ENCODE measurements at places on chromosomes 13 and 19. TPM values are rescaled to one million over a fixed set of nuclear protein-coding genes. Genes with fewer than 3 reads are reported as not detected.

DNA sequence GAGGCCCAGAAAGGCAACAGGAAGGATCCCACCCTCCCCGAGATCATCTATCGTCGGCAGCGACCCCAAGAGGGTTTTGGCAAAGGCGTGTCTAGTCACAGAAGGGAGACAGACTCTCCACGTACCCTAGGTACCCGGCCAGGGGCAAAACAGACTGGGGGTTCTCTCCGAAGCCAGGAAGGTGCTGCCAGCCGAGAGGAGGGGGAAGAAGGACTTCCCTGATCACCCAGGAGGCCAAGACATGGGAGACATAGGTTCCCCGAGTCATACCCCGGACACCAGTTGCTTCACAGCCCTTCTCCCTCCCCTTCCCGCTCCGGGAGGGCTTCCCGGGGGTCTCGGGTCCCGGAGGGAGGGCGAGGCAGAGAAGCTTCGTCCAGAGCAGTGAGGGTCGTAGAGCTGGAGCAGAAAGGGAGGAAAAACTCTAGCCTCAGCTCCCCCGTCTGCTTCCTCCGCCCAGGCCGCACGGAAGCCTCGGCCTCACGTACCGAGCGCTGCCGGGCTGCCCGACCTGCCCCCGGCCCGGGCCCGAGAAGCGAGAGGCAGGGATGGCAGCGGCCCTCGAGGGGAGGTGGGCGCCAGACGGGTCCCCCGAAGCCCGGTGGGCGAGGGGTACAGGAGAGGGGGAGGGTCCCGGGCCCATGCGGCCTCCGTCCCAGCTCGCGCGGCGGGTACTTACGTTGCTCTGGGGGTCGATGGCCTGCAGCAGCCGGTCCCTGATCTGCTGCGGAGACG, 644 bp downstream of the MED26 start:
- H3K4me1 ChIP-seq = peaks cover 41% of the 10 kb centered on the region
- no peaks in the 10 kb centered on the region for H3K27me3 ChIP-seq
- DNase-seq = peak; percentile 26
- peak overlapping the region; percentile 91 for H3K27ac ChIP-seq

GRCh38 chr19:41424335-41425173, 2.6 kb downstream of the B3GNT8 start:
- peaks cover 8% of the 10 kb centered on the region for H3K36me3 ChIP-seq
- H3K4me1 ChIP-seq = peaks cover 16% of the 10 kb centered on the region
- no peak overlapping the region for H3K27ac ChIP-seq
- no peak overlapping the region for H3K4me3 ChIP-seq

DNA sequence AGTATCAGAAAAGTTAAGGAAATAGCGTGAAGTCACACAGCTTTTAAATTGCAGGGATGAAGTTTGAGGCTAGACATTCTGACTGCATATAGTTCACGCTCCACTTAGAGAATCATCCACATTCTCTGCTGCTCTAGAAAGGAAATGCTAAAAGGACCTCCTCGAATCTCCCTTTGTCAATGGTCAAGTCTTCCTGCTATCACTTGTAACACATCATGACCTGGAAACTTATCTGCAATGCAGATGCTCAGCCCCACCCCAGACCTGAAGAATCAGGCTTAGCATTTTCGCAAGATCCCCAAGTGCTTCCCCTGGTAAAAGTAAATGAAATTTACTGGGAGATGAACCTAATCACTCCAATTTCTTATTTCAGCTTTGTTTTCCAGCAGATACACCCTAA, 372.1 kb downstream of the LIG4 start:
- no peak for DNase-seq
- H3K27ac ChIP-seq = no peak overlapping the region
- H3K27me3 ChIP-seq = peaks cover 1% of the 10 kb centered on the region
- no peaks in the 10 kb centered on the region for H3K36me3 ChIP-seq
- H3K4me3 ChIP-seq = no peak overlapping the region

- H3K27ac ChIP-seq = no peak overlapping the region
- no peaks in the 10 kb centered on the region for H3K36me3 ChIP-seq
- no peak for DNase-seq
- peaks cover 31% of the 10 kb centered on the region for H3K4me1 ChIP-seq
Measured at GRCh38 chr13:77507931-77508776, 27.4 kb upstream of the SCEL start.

The NXNL1 gene
- total RNA-seq = not detected

DNA sequence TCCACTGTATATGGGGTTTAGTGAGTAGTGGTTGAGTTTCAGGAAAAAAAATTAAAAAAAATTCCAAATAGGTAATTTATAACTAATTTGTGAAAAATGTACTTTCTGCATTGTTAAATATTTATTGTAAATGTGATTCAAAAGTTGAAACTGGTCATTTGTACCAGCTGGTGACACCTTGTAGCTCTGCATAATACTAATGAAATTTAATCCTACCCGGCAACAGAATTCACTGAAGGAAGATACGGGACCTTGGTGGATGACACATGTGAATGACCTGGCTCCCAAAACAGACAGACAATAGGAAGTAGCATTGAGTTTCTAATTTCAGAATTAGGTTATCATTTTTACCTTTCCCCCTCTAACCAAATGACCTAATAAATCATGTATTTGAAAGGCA, 73.8 kb downstream of the SLITRK6 start:
- no peaks in the 10 kb centered on the region for H3K36me3 ChIP-seq
- H3K4me1 ChIP-seq = no peaks in the 10 kb centered on the region
- H3K27me3 ChIP-seq = no peaks in the 10 kb centered on the region
- DNase-seq = no peak
- no peak overlapping the region for H3K27ac ChIP-seq
- H3K4me3 ChIP-seq = no peak overlapping the region

- DNase-seq = no peak
- no peaks in the 10 kb centered on the region for H3K27me3 ChIP-seq
Measured at GRCh38 chr13:21501686-21502085, 42.6 kb upstream of the ZDHHC20 start.

- H3K36me3 ChIP-seq = no peaks in the 10 kb centered on the region
- peaks cover 2% of the 10 kb centered on the region for H3K4me1 ChIP-seq
- no peak for DNase-seq
- no peaks in the 10 kb centered on the region for H3K27me3 ChIP-seq
- no peak overlapping the region for H3K27ac ChIP-seq
Measured at GRCh38 chr19:602391-603301, 13.0 kb downstream of the HCN2 start.

DNA sequence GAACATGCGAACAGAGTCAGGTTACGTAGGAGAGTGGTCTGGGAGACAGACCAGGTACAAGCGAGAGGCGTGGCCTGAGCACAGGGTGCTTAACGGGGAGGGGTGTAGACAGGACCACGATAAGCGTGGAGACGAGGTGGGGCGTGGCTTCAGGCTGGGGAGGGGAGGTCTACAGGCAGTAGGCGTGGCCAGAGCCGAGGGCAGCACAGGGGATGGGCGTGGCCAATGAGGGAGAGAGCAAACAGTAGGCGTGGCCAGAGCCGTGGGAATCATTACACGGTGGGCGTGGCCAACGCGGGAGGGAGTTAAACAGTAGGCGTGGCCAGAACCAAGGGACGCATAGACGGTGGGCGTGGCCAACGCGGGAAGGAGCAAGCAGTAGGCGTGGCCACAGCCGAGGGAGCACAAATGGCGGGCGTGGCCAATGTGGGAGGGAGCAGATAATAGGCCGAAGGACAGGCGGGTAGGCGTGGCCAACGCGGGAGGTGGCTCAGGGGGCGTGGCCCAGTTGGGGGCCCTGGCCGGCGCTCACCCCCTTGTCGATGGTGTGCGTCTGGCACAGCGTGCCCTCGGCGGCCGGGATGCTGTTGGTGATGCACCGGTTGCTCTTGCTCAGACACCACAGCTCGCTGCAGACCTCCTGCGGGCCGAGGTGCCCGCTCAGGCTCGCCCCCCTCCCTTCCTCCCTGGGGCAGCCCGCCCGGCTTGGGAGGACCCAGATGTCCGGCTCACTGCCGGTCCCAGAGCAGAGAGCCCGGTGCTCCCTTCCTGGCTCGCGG, 15.2 kb upstream of the MYO1F start:
- peak; percentile 94 for DNase-seq
- H3K4me3 ChIP-seq = peak overlapping the region; percentile 81
- peaks cover 11% of the 10 kb centered on the region for H3K36me3 ChIP-seq
- no peak overlapping the region for H3K27ac ChIP-seq

GRCh38 chr19:48036765-48037164, 7.1 kb downstream of the CABP5 start:
- no peaks in the 10 kb centered on the region for H3K4me1 ChIP-seq
- no peak overlapping the region for H3K4me3 ChIP-seq
- H3K36me3 ChIP-seq = no peaks in the 10 kb centered on the region
- no peak for DNase-seq
- no peak overlapping the region for H3K27ac ChIP-seq
- peaks cover 46% of the 10 kb centered on the region for H3K27me3 ChIP-seq

DNA sequence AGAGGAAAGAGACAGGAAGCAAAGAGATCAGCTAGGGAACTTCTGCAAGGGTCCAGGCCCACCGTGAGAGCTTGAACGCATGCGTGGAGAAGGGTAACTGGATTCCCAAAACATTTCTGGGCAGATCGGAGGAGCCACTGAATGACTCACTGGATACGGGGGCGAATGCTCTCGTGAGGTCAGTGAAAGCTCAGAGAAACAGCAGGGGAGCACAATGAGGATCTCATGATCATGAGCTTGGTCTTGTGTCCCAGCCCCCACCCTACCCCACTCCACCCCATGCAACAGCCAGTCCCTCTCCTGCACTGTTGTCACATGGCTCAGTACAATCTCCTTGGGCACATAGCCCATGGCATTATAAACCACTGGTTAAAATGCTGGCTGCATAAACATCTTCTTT, 40.6 kb downstream of the DCLK1 start:
- H3K27ac ChIP-seq = no peak overlapping the region
- no peaks in the 10 kb centered on the region for H3K4me1 ChIP-seq
- DNase-seq = no peak
- peaks cover 4% of the 10 kb centered on the region for H3K27me3 ChIP-seq

DNA sequence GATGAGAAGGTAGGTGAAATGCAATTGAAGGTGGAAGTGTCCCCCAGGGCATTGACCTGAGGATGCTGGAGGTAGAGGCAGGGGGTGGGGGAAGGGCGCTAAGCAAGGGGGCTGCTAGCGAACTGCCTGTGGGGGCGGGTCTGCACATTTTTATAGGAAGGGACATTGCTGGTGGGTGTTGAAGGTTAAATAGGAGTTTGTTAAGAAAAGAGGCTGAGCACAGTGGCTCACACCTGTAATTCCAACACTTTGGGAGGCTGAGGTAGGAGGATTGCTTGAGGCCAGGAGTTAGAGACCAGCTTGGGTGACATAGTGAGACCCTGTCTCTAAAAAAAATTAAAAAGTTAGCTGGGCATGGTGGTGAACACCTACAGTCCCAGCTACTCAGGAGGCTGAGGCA, 5.5 kb upstream of the ACP4 start:
- peaks cover 38% of the 10 kb centered on the region for H3K27me3 ChIP-seq
- no peak overlapping the region for H3K4me3 ChIP-seq
- no peak for DNase-seq
- no peak overlapping the region for H3K27ac ChIP-seq

GRCh38 chr19:570251-570686, 2.1 kb upstream of the BSG start:
- H3K27me3 ChIP-seq = peaks cover 4% of the 10 kb centered on the region
- peaks cover 4% of the 10 kb centered on the region for H3K36me3 ChIP-seq

- no peak overlapping the region for H3K27ac ChIP-seq
- no peaks in the 10 kb centered on the region for H3K36me3 ChIP-seq
- H3K4me1 ChIP-seq = peaks cover 5% of the 10 kb centered on the region
- H3K27me3 ChIP-seq = peaks cover 42% of the 10 kb centered on the region
Measured at GRCh38 chr13:97019236-97019635, 25.0 kb upstream of the OXGR1 start.

DNA sequence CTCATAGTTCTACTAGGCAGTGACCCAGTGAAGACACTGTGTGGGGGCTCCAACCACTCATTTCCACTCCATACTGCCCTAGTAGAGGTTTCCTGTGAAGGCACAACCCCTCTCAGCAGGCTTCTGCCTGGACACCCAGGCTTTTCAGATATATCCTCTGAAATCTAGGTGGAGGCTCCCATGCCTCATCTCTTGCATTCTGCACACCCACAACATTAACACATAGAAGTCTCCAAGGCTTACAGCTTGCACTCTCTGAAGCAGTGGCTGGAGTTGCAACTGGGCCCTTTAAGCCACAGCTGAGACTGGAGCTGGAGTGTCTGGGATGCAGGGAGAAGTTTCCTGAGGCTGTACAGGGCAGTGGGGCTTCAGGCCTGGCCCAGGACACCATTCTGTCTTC, 347.7 kb upstream of the SPRY2 start:
- no peaks in the 10 kb centered on the region for H3K4me1 ChIP-seq
- DNase-seq = no peak
- no peaks in the 10 kb centered on the region for H3K36me3 ChIP-seq

The ZNF547 gene
- 1.6 TPM for total RNA-seq

- peaks cover 6% of the 10 kb centered on the region for H3K4me1 ChIP-seq
- no peaks in the 10 kb centered on the region for H3K27me3 ChIP-seq
- DNase-seq = no peak
- no peak overlapping the region for H3K4me3 ChIP-seq
Measured at GRCh38 chr13:98004107-98004506, 50.6 kb downstream of the IPO5 start.

GRCh38 chr19:13781547-13781946, 7.3 kb downstream of the C19orf53 start:
- no peak for DNase-seq
- H3K27me3 ChIP-seq = no peaks in the 10 kb centered on the region
- H3K4me3 ChIP-seq = no peak overlapping the region
- H3K27ac ChIP-seq = no peak overlapping the region

The LILRA1 gene
- not detected for total RNA-seq

The DPF1 gene
- 0.41 TPM for total RNA-seq

The HDGFL2 gene
- 45.5 TPM for total RNA-seq

DNA sequence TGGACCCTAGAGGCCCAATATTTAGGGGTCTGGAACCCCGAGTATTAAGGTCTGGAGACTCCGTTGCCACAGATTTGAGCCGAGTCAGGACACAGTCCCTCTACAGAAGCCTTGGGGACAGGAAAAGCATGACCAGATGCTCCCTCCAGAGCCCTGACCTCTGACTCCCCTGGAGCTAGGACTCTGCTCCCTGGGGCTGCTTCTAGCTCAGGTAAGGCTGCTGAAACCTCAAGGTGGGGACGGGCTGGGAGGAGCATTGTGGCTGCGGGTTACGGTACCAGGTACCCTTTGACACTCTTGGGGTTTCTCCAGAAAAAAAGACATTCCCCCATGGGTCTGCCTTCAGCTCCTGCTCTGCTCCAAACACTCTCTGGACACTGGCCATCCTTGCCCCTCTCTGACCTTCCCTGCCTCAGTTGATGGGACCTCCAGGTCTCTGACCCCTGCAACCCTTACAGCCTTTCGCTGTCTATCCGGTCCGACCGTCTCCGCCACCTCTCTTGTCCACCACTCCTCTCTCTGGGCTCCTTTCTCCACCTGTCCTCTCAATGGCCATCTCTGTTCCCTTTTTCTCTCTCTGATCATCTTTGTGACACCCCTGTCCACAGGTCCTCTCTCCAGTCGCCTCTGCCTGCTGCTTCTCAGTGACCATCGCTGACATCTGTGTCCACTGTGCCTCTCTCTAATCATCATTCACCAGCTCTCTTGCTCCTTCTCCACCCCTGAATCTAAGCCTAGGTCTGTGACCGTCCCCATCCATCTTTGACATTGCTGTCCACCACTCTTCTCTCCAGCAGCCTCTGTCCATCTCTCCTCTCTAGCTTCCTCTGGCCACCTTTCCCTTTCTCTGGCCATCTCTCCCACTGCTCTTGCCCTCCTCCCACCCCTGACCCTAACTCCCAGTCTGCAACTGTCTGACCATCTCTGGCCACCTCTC, 1.4 kb downstream of the LRFN3 start:
- H3K4me1 ChIP-seq = peaks cover 19% of the 10 kb centered on the region
- no peaks in the 10 kb centered on the region for H3K27me3 ChIP-seq
- H3K4me3 ChIP-seq = peak overlapping the region; percentile 63

- peaks cover 9% of the 10 kb centered on the region for H3K4me1 ChIP-seq
- H3K27me3 ChIP-seq = no peaks in the 10 kb centered on the region
- peak overlapping the region; percentile 85 for H3K27ac ChIP-seq
Measured at GRCh38 chr13:79522583-79522982, 41.6 kb downstream of the NDFIP2 start.

The MEF2B gene
- total RNA-seq = 1.6 TPM

The RNF17 gene
- not detected for total RNA-seq

Measured in activated naive CD8-positive, alpha-beta T cell treated with anti-CD3 and anti-CD28 coated beads for 36 hours (primary cell).